ENCODE measurements at places on chromosomes 16 and 17. TPM values are rescaled to one million over a fixed set of nuclear protein-coding genes. Genes with fewer than 3 reads are reported as not detected.

SRL gene
- not detected for total RNA-seq

CDH16 gene
- 0.04 TPM for total RNA-seq

GRIN2C gene
- total RNA-seq, result not detected

P2RX1 gene
- not detected for total RNA-seq

TPPP3 gene
- not detected for total RNA-seq

RHBDF1 gene
- total RNA-seq, result 15.0 TPM

IFI35 gene
- total RNA-seq, result 16.0 TPM

ST6GALNAC2 gene
- total RNA-seq, result 139 TPM

ZNF469 gene
- total RNA-seq, result 0.04 TPM

CACNG1 gene
- not detected for total RNA-seq

GFOD2 gene
- total RNA-seq, result 14.8 TPM

MYL4 gene
- not detected for total RNA-seq

CWC25 gene
- total RNA-seq, result 10.7 TPM

KRT9 gene
- 0.23 TPM for total RNA-seq

SYT17 gene
- not detected for total RNA-seq

OR3A3 gene
- not detected for total RNA-seq

NUPR1 gene
- 35.1 TPM for total RNA-seq

TSPAN10 gene
- 0.49 TPM for total RNA-seq

KRT27 gene
- total RNA-seq, result not detected

PARD6A gene
- total RNA-seq, result 3.1 TPM

SLC38A8 gene
- not detected for total RNA-seq
